ENCODE measurements at places on chromosomes 13 and 19. TPM values are rescaled to one million over a fixed set of nuclear protein-coding genes. Genes with fewer than 3 reads are reported as not detected.

DNA sequence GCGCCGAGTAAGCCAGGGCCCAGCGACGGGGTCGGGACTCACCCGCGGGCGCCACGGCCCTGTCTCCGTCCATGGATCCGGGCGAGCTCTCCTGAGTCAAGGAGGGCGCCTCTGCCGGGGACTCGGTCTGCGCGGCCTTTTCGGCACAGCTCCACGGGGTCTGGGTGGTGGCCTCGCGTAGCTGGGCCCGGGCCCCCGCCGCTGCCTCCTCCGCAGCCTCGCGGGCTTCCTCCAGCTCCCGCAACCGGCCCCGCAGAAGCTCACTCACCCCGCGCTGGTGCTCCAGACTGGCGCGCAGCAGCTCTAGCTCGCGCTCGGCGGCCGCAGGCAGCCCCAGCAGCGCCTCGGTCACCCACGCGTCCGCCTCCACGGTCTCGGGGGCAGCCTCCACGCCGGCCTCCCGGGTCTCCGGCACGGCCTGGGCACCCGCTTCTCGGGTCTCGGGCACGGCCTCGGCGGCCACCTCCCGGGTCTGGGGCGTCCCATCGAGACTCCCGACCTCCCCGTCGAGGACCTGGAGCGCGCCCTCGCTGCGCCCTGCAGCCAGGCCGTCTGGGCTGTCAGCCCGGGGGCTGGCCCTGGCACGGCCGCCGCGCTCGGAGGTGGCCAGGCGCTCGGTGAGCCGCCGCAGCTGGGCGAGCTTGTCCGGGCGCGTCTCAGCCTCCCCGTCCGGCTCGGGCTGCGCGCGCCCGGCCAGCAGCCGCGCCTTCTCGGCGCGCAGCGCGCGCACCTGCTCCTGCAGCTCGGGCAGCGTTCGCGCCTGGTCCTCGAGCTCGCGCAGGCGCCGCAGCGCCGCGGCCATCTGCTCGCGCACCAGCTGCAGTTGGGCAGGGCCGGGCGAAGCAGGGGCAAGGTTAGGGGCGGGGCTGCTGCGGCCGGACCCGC lies 8.4 kb downstream of the KANK3 start:
- DNase-seq, result no peak

- DNase-seq, result no peak
Observed at GRCh38 chr13:59743195-59743594, 420.5 kb downstream of the DIAPH3 start.

GRCh38 chr13:93467175-93467574 lies 240.6 kb downstream of the GPC6 start:
- no peak for DNase-seq

DNA sequence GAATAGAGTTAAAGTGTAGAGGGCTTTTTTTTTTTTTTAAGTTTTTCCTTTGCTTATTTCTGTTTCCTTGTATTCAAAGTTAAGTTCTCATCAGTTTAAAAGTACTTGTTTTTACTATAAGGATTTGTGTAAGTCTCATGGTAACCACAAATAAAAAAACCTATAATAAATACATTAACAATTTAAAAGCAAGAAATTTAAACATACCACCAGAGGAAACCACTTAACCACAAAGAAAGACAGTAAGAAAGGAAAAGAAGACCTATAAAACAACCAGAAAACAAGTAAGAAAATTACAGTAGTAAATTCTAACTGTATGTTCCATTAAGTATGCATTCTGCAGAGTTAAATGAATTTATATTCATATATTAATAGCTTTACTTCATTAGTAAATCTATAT lies 999.1 kb upstream of the ATXN8OS start:
- no peak for DNase-seq

GRCh38 chr13:52010890-52011631 lies at the start of gene ATP7B:
TSS of gene ATP7B (minus strand) at chr13:52011450. CDS start at chr13:52011337, 113 bp downstream.
- DNase-seq, result no peak

- DNase-seq, result no peak
Observed at GRCh38 chr13:40124633-40125015, 469.2 kb downstream of the COG6 start.

DNA sequence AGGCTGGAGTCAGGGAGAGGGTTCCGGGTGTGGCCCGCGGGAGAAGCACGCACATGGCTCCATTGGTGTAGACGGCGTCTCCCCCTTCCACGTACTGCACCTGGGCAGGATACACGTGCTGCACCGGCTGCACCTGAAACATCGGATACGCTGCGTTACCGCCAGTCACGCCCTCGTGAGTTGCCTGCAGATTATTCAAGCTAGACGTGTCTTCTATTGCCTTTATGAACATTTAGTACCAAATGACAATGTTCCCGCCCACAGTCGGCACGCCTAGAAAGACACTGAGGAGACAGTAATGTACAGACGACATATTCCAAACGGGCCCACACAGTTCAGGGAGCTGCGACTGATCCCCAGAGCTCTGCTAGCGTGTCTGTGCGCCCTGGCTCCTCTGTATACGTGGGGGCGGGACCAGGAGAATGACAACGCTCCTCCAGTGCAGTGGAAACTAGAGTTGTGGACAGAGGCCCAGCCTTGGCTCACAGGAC lies 64.1 kb upstream of the RANBP3 start:
- peak; percentile 12 for DNase-seq

GRCh38 chr13:111342721-111343120 lies 22.3 kb downstream of the TEX29 start:
- no peak for DNase-seq

- DNase-seq, result no peak
Observed at GRCh38 chr19:29488316-29488715, 37.5 kb upstream of the VSTM2B start.

GRCh38 chr13:99977334-99977911 lies 4.2 kb upstream of the ZIC2 start:
- no peak for DNase-seq

- no peak for DNase-seq
Observed at GRCh38 chr13:99415851-99416331, 85.4 kb upstream of the TM9SF2 start.

GRCh38 chr13:29922896-29923295 lies 72.5 kb upstream of the UBL3 start:
- DNase-seq, result no peak

DNA sequence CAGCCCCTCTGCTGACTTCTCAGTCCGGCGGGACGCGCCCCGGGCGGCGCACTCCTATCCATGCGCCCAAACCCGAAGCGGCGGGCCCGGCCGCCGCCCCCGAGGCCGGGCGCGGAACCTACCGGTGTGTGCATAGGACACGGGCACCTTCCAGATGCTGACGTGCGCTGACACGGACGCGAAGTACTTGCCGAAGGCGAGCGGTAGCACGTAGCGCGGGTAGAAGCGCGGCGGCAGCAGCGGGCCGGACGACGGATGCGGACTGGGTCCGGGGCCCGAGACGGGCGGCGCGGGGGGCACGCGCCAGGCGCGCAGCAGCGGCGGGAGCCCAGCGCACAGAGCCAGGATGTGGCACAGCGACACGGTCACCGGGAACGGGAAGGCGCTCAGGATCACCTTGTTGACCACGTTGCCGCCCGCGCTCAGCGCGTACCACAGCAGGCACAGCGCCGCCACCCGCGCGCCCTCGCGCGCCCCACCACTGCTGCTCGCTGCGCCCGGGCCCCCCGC lies 338 bp downstream of the SLC35E1 start:
- no peak for DNase-seq

- no peak for DNase-seq
Observed at GRCh38 chr19:48102870-48103751, 7.5 kb downstream of the PLA2G4C start.

DNA sequence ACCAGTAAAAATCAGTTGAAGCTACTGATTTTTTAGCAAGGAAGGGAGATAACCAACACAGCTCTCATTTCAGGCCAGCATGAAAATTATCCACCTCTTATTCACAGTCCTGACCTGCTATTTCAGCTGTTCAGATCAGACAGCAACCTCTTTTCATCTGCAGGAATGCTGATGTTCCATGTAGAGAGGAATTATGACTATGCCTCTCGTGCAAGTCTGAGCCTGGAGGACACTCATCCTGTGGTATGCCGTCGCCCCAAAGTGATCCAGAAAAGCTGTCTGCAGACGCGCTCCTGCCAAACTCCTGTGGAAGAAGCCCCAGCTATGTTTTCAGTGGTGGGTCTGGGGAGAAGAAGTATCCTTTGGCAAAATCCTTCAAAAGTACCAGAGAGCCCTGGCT lies 563.5 kb upstream of the SLITRK1 start:
- no peak for DNase-seq

DNA sequence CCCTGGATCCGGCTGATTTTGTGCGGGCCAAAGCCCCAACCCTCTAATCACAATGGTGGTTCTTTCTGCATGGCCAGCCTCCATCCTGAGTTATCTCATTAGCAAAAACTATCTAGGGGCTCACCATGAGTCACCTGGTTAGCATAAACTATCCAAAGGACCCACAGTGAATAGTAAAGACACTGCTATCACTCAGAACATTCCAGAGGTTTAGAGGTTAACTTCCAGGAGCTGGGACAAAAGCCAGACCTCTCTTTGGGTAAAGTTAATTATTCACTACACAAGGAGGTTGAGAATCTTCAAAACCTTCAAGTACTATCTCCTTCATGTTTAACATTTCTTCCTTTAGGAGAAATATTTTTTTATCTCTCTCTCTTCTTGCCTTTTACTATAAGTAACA lies 18.8 kb upstream of the PPP5C start:
- no peak for DNase-seq

DNA sequence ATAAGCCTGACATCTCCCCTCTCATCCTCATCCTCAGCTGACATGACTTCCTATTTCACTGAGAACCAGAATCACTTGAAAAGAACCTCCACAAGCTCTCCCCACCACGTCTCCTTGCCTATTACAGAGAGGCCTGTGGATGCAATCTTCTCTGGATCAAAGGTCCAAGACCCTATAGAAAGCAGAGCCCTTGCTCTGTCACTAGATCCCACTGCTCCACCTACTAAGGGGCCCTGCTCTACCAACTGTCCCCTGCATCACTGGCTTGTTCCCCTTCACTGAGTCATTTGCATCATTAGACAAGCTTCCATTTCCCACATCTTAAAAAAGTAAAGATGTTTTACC lies 40.8 kb downstream of the RCBTB2 start:
- no peak for DNase-seq

DNA sequence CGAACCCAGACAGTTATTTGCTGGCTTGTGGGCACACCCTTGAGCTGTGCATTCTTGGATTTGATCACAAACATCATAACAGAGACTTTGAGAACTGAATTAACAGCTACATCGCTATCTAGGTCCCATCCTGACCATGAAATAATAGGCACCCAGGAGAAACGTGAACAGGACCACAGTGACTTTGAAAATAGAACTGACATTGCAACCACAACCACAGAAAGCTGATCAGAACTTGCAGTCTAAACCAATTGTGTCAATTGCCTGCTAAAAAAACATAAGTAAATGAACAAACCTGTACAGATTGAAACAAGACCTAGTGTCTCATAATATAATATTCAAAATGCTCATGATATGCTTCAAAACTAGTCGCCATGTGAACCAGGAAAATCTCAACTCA lies 18.3 kb upstream of the KATNAL1 start:
- DNase-seq, result no peak

GRCh38 chr13:92989301-92989700 lies 237.3 kb upstream of the GPC6 start:
- DNase-seq, result no peak

GRCh38 chr13:93235258-93236015 lies 8.8 kb downstream of the GPC6 start:
- no peak for DNase-seq

- no peak for DNase-seq
Observed at GRCh38 chr19:49749055-49749716, 13.9 kb downstream of the TSKS start.

DNA sequence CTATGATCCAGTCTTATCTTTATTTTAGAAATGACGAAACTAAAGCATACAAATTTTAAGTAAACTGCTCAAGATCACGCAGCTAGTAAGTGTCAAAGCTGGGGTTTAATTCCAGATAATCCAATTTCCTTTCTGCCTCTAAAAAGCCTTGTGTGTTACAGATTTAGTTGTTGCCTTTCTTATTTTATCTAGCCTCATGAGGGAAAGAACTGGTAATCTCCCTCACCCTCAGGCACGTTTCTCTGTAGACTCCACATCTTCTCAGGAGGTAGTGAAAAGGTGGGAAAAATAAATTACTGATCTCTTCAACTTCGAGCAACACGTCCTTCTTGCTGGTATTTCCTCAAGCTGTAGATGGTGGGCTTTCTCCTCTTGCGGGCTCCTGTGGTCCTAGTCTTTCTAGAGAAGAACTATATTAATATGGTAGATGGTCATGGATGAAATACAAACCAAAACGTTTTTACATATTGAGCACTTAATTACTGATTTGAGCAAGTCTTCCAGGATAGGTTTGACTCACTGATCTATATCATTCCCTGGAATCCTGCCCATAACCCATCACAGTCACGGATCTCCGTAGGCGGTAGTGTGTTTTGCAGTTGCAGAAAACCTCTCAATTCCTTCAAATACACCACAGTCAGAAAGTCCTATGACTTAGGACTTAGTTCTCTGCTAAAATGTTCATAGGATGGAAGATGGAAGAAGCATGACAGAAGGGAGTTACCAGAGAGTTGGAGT lies 519.5 kb downstream of the DCT start:
- no peak for DNase-seq

DNA sequence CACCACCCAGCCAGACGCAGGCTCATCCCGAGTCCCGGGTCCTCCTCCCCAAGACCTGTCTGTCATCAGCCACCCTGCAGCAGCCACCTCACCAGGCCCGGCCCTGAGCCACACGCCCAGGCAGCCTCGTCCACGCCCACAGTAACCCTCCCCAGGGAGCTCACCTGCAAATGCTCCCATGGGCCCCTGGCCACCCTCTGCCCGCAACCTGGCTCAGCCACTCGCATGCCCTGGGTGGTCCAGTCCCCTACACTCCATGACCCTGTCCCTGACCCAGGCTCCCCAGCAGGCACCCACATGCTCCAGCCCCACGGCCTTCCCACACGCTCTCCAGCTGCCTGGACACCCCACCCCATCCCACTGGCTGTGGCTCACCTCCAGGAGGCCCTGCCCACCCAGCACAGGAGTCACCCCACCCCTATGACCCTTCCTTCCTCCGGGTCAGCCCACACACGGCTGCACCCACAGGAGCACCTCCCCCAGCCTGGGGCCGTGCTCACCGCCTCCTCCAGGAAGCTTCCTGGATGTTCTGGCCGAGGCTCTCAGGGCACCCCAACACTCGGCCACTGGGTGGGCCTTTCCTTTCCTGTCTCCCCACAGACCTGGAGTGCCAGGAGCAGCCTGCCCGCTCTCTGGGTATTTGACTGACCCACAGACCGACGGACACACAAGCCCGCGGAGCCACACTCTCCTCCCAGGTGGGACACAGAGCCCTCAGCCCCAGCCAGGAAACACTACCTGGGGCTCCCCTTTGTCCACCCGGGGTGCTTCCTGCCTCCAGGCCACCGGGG lies 3.6 kb downstream of the TMEM259 start:
- DNase-seq, result no peak

- no peak for DNase-seq
Observed at GRCh38 chr19:35276706-35277281, 5.5 kb upstream of the HAMP start.

- no peak for DNase-seq
Observed at GRCh38 chr19:53581871-53582279, 43.9 kb downstream of the ZNF331 start.

GRCh38 chr13:106047859-106048258 lies 487.6 kb downstream of the EFNB2 start:
- no peak for DNase-seq

GRCh38 chr19:14117668-14118164 lies at the start of gene PRKACA:
TSS of gene PRKACA (minus strand) at chr19:14117762. CDS start at chr19:14117547, 215 bp downstream.
- peak; percentile 97 for DNase-seq

PIBF1 gene
- total RNA-seq, result 11.0 TPM

SMAD9 gene
- 20.0 TPM for total RNA-seq

CCDC169 gene
- total RNA-seq, result 1.5 TPM

TSSK6 gene
- not detected for total RNA-seq

TLE6 gene
- 1.1 TPM for total RNA-seq

PAK4 gene
- total RNA-seq, result 0.26 TPM

COX6B1 gene
- total RNA-seq, result 344 TPM

FUT6 gene
- total RNA-seq, result 0.55 TPM
